ENCODE measurements at places on chromosomes 7 and 10.

DNA sequence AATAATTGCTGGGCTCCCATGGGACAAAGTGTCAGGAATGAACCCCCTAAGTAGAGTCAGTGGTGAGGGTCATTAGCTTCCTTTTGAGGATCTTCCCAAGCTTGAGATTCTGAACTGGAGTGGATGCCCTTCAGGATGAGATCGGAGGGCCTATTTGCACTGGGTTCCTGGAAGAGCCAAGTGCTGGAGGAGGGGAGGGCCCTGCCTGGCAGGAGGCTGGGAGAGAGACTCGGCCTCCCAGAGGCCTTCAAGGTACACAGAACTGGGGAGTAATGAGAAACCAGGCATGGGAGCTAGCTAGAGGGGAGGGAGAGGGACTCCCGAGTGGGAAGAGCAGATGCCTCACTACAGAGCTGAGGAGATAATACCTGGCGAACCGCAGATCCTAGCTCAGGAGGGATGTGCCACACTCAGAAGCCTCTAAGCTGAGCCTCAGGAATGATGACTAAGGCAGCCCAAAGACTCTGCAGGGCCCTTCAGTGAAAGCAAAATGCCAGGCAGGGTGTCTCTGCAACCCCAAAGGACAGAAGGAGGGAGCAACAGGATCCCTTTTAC lies 9.4 kb downstream of the PDAP1 start:
- DNase-seq, result no peak

DNA sequence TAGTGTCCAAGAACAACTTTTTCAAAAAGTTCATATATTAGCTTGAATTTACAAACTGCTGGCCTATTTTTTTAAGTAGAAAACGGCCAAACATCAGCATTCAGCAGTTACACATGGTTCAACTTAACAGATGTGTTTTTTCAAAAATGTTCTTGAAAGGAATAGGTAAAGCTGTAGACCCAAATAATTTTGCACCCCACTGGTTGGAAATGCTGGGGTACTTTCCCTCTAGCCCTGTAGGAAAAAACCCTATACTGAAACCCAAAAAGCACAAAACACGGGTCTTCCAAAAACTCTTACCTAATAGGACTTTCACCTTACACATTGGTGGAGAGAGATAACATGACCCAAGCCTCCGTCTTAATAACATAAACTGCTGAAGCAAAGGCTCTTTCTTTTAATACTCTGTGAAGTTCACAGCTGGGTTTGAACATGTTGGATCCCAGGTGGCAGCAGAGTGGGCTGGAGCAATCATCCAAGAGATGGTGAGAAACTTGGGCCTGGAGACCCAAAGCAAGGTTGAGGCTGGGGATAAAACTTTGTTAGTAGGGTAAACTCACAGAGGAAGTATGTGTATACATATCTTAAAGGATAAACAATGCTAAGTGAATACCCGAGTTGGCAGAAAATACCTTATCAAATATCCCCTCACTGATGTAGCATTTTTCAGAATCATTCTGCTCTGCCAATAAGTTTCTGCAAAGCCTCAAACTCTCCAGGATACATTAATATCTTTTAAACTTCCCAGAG lies 629 bp upstream of the DNAJC9 start:
- DNase-seq, result no peak

DNA sequence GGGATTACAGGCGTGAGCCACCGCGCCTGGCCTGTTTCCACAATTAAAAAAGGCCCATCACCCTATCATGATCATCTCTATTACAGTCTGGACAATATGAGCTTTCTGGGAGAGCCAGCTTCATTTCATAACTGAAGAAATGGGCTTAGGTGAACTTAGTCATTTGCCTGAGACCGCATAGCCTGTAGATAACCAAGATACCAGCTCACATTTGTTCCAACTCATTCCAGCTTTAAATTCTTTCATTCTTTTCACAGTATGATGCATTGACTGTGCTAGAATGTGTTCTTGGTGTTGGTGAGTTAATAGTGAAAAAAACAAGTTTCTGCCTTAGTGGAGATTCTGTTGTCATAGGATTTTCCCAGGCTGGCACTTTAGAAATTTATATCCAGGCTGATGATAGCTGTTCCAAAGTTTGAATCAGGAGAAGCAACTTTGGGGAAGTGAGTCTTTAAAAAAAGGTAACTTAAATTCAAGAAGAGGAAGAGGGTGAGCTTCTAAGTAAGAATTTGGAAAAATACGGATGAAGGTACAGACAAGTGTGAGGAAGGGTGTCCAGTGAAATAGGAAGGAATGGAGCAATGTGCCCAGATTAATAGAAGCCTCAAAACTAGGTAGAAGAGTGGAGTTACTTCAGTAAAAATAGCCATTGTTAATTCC lies 2.1 kb upstream of the H2AZ2 start:
- no peak for DNase-seq

- DNase-seq, result no peak
These were observed 129.4 kb downstream of the NRBF2 start for GRCh38 chr10:63262430-63263073.

DNA sequence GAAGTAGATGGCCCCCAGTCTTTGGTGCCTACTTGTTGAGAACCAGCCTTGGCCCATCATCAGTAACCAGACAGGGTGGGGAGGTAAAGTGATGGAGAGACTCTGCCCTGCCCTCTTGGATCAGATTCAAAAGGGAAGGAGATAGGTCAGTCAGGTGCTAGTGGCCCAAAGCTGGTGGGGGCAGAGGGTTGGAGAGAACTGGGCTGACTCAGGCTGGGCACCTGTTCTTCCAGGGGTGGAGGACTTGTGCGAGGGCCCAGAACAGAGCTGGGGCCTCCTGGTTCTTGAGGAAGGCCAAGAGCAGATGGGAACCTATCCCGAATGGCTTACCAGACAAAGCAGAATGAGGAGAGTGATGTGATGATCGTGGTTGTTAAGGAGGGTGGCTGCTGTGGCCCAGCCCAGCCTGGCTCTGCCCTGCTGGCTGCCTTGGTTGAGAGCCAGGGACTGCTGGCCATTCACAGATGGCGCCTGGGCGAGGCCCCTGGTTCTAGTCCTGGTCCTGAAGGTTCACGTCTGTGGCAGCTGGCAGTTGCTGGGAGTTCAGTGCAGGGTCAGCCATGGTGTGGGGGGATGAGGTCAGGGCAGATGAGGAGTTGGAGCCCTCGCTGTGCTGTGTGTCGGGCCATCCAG lies 36.6 kb downstream of the PALD1 start:
- no peak for DNase-seq

DNA sequence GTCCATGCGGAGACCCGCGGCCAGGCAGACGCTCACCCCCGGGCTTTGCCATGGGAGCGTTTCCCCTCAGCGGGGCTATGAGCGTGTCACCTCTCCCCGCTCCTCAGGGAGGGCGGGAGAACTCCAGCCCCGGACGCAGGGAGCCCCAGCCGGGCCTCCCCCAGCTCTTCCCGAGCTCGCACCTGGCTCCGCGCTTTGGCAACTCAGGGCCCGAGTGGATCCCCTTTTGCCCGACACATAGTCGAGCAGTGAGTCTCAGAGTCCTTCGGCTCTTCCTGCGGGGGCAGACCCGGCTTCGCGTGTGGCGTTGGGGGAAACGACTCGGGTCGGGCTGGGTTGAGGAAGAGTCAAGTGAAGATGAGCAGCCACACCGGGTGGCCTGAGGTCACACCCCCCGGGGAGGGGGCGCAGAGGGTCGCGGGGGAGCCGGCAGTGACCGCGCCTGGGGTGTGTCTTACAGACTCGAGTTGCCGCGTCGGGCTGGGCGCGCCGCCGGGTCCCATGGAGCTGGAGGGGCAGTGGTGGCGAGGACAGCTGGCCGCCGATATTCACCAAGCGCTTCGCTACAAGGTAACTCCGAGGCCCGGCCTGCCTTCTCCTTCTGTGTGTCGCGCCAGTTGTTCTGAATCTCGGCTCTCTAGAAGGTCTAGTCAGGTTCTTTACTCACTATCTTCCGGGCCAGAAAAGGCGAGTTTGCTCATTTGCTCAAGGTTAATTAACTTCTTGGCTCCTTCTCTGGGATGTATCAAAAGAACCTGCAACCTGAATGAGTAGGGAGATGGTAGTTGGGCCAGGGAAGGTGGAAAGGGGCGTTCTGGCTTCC lies 721 bp downstream of the CCNJ start:
- DNase-seq, result peak; percentile 40

GRCh38 chr7:48165157-48165556 lies 6.1 kb upstream of the ABCA13 start:
- DNase-seq, result no peak

- no peak for DNase-seq
These were observed 84.5 kb downstream of the FZD1 start for GRCh38 chr7:91348711-91349110.

GRCh38 chr7:47702080-47702479 lies 120.2 kb upstream of the TNS3 start:
- no peak for DNase-seq

- DNase-seq, result no peak
These were observed 99.1 kb downstream of the GRID1 start for GRCh38 chr10:86267286-86268195.

DNA sequence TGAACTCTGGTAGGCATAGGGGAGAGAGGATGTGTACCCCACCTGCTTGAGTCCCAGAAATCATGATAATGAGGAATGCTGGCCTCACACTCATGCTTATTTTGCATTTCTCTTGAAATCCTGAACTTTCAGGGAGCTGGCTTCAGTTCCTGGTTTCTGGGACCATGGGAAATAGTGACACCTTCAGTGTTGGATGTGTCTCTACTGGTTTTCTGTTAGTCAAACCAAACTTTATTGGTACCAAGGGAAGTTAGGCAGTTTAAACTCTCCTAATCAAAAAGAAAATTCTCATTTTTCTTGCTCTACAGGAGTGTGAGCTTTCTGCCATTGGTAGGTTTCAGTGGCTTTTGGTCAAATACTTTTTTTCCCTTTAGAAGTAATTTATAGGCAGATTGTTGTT lies 11.8 kb upstream of the PCGF5 start:
- no peak for DNase-seq

DNA sequence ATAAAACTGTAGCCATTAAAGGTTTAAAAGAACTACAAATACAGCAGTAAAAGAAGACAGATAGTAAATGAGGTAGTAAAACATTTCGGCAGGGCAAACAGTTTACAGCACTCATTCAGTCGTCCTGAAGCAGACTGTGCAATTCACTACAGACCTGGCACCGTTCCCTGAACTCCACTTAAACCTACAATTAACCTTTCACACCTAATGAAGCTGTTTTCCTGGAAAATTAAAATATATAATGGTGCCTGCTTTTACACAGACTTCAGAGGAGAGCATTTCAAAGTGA lies 335.3 kb downstream of the GFRA1 start:
- no peak for DNase-seq

GRCh38 chr7:98469088-98469487 lies 68.2 kb upstream of the BAIAP2L1 start:
- no peak for DNase-seq

DNA sequence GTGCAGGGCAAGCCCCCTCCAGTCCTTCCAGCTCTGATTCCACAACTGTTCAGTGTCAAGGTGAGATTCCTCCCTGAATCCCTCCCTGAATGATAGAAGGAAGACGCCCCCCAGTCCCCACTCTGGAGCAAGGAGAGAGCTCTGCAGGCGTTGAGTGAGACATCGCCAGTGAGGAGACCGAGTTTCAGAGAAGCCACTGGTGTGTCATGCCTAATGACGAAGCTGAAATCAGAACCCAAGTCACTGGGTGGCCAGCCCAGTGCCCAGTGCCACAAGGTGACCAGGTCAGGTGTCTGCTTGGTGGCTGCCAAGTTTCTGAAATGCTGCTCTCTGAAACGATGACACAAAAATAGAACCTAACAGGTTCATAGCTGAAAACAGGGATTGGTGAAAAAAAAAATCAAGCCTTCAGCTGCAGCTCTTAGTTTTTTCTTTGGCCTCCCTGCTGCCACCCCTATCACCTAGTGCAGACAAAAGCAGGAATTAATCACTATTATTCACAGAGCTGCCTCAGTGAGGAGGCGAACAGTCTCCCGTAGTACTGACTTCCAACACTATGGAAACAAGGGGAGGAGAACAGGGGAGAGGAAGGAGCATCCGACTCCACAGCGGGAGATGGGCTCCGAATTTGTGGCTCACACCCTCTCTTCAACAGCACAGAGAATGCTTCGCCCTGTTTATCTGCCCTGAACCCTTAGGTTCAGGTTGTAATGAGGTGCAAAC lies 153.5 kb downstream of the ARHGAP12 start:
- no peak for DNase-seq

- DNase-seq, result no peak
These were observed 428.3 kb downstream of the TNS3 start for GRCh38 chr7:47153576-47153975.

- DNase-seq, result no peak
These were observed 255.0 kb upstream of the DKK1 start for GRCh38 chr10:52059089-52059488.
